BJ (cell line): ENCODE measurements at places on chromosomes 6 and 20. TPM values are rescaled to one million over a fixed set of nuclear protein-coding genes. Genes with fewer than 3 reads are reported as not detected.
A peak's percentile ranks its signal among the peaks of the same experiment; 100 is the strongest.

The ANKRD66 gene
- polyA plus RNA-seq, result not detected in 2 replicates

- DNase-seq, result no peak
Observed at GRCh38 chr6:15096894-15097837, 148.7 kb upstream of the JARID2 start.

GRCh38 chr6:125789167-125789566 lies 1.6 kb upstream of the NCOA7 start:
- no peak for DNase-seq

The MCCD1 gene
- not detected in 2 replicates for polyA plus RNA-seq

DNA sequence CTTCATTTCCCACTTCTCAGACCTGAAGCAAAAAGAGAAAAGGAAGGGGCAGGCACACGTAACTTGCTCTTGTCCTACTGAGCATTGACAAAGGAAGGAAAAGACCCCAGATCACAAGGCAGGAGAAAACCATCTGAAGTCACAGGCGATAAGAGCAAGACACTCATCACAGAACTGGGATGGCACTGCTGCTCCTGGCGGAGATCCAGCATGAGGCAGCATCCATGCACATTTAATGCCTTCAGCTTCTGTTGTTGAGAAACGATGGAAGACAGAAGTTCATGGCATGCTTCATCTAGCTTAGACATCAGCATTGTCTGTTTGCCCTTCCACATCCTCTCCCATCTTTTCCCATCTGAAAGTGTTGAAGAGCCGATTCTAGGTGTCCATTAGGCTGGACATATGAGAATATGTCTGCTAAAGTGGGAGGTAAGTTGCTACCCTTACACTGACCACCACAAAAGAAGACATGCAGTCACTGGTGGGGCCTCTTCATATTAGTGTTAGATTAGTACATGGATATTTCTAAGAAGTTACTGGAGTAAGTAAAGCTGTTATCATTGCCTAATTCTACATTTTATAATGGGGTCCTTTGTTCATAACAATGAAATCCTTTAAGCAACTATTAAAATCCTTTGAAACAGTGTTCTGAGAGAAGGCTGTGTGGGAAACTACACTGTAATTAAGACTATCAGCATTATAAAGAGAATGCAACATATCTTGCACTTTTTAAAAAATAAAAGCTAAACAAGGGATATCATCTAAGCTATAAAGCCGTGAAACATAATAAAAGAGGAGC lies 618.5 kb downstream of the C6orf118 start:
- no peak for DNase-seq

- DNase-seq, result peak; percentile 26
Observed at GRCh38 chr6:34595332-34596184, 39.4 kb upstream of the SPDEF start.

DNA sequence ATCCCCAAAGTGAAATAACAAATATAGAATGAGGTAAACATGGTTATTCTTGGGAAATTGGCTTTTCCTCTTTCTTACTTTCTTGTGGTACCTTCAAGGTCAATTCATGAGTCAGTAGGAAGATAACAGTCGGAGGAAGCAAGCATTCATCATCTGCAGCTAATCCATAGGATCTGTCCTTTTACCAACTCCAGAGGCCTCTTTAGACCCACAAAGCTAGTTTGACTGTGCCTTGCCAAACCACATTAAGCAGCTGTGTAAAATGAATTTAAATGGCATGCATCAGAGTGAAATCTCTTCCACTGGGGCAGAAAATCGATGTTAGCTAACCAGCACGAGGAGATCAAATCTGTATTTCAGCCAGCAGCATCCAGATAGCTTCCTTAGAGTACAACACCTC lies 171.3 kb downstream of the TMEM242 start:
- DNase-seq, result no peak

GRCh38 chr20:43446361-43446879 lies 11.3 kb upstream of the SRSF6 start:
- DNase-seq, result no peak

DNA sequence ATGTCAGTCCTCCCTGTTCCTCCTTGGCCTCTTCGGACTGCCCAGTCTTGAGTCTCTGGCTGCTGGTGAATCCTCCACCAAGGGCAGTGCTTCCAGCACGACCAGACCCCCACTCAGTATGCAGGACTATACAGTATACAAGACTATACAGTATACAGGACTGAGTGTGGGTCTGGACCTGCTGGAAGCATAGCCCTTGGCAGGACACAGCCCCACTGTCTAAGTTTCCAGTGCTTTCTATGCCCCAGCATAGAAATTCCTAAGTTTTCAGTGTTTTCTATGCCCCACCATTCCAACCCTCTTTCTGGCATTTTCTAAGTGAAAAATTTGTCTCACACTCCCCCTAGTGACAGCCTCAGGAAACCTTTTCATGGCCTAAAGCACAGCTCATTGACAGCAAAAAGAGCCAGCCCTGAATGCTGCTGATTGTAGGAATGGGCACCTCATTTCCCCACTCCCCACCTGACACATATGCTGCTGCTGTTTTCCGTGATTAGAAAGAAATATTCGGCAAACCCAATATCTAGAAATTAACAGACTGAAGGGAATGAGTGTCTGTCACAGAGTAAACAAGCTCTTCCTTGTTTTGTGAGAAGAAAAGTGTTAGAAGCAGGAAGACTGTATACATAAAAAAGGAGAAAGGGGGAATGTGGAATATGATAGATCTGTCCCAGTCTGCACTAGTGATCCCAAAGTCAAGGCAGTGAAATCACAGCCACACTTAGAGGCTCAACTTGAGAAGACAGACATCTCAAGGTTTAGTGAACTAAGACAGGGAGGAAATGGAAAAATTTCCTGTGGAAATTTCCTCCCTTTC lies 206.9 kb downstream of the IBTK start:
- DNase-seq, result no peak

DNA sequence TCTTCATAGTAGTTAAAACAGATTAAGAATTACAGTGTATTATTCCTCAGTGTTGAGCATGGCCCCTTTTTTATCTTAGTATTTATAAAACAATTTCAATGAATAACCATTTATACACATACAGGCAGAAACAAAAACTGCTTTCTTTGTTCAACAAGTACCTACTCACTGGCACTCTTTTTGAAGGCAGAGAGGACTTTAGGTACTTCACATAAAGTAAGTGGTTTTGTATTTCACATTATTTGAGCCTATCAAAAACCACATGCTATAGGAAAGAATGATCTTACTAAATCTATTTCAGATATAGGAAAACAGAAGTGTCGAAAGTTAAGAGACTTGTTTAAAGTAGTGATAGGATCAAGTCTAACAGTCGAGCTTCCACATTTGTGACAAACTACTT lies 73.8 kb downstream of the PRKN start:
- no peak for DNase-seq

- DNase-seq, result no peak
Observed at GRCh38 chr6:391559-392440, at the start of gene IRF4. Gene IRF4, plus strand, starts transcription at chr6:391752. Its CDS starts 1,401 bp downstream, at chr6:393153.

DNA sequence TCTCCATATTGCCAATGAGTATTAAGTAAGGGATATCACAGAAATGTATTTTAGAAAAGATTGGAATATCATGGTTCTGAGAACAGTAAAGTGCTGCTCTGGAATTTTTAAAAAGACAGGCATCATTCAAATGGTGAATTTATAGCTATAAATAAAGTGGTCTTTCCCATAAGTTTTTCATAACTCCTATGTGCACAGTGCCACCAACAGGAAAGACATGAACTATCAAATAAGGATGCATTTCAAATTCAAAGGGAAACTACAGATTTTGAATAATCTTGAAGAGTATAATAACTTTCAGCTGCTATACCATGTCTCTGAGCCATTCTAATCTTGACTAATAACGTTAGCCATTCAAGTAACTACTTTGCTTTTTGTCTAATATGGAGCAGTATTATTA lies 456.8 kb upstream of the GJE1 start:
- no peak for DNase-seq

DNA sequence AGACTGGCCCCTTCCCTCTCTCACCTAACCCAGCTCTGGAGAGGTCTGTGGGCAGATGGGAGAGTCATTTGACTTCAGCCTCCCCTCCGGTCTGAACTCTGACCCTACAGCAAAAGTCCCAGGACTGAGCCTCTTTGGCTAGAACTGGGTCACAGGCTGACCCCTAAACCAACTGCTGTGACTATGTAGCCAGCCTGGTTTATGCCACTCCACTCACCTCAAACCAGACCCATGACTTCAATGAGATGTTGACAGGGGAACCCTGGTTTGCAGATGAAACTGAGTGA lies 864 bp upstream of the OSBPL2 start:
- no peak for DNase-seq

The TPX2 gene
- polyA plus RNA-seq, result 29.9 and 39.2 TPM in 2 replicates
